Kasumi-1 (cell line): ENCODE measurements at places on chromosomes 1 and 21.

DNA sequence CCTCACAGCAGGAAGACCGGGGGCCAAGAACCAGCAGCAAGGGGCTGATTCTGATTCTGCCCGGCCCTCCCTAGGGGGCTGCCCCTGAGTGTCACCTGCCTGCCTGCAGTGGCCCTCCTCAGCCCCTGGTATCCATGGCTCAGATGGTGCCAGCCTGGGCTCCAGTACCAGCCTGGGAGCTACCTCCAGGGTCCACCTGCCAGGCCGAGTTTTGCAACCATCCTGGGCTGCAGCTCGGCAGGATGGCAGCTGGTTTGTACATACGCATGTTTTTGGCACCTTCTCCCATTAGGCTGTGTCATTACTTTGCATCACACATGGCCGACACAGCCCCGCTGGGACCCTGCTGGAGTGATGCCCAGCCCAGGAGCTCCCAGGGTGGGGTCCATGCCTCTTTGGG is 93.3 kb upstream of the WNT4 start:
- DNase-seq: no peak

DNA sequence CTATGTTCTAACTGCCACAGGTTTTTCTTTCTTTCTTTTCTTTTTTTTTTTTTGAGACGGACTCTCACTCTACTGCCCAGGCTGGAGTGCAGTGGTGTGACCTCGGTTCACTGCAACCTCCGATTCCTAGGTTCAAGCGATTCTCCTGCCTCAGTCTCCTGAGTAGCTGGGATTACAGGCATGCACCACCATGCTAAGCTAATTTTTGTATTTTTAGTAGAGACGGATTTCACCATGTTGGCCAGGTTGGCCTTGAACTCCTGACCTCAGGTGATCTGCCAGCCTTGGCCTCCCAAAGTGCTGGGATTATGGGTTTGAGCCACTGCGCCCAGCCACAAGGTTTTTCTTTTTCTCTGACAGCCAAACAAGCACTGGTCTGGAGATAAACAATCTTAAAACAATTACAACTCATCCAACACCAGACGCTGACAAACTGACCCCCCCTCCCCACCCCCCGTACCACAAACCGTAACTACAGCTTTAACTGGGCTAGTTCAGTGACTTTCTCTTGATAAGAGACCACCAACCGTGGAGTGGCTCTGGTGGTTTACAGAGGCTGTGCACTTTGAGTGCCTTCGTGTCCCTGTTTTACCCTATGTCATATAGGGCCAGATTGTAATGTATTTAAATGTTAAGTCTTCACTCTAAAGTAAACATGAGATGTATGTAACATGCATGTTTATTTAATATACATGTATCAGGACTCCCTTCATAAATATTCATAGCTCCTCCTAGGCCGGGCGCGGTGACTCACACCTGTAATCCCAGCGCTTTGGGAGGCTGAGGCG is 19.5 kb upstream of the PUM1 start:
- no peak for DNase-seq

- DNase-seq: no peak
These were observed 18.3 kb upstream of the IL6R start for GRCh38 chr1:154386643-154387352.

GRCh38 chr1:39331647-39332046 is 127.2 kb downstream of the MACF1 start:
- no peak for DNase-seq

- no peak for DNase-seq
These were observed 61.8 kb upstream of the PTGFRN start for GRCh38 chr1:116847688-116848531.

DNA sequence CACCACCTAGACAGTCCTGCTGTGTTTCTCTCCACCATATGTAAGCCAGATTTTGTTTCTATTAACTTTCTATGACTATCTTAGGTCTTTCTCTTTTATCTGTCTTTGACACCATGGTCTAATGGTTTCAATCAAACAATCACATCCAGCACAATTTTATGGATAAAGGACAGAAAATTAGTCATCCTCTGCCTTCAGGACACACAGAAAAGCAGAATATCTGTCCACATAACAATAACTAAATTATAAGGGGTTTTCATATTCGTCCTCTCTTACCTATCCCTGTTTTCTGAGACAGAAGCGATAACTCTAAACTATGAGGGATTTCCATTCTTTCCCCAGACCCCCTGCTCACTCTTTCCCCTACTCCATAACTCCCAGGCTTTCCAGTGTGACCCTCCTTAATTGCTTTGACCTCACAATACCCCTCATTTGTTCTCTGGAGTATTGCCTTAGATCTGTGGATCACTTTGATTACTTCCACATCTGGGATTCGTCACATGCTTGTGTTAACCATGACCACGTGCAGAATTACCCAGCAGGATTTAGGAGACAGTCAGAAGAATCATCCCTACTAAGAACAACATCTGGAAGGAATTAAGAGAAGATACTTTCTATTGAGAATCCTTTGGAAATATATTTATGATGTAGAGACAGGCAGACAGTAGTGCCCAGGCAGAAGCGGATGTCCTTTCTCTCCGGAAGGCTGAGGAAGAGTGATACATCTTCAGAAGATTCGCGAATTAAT is 108.2 kb upstream of the GREM2 start:
- no peak for DNase-seq

DNA sequence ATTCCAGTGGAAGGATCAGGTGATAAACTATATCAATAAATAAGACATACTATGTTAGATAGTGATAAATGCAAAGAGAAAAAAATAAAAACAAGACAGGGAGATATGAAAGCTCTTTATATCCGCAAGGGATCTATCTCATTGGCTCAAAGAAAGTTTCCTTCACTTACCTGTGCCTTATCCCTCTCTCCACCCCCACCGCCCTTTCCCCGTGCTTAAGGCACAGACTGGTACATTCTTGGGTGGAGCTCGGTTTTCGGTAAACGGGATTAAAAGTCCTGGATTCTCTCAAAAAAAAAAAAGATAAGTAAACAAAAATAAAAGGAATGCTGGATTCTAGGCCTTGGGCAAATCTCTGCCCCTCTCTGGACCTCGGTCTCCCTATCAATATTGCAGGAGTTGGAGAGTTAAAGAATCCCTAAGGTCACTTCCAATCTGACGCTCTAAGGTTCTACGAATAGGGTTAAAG is 593 bp upstream of the DNAJC16 start:
- no peak for DNase-seq

GRCh38 chr1:98068016-98068415 is 147.2 kb upstream of the DPYD start:
- DNase-seq: no peak

- DNase-seq: no peak
These were observed 102.6 kb downstream of the SELENOF start for GRCh38 chr1:86811142-86811924.

DNA sequence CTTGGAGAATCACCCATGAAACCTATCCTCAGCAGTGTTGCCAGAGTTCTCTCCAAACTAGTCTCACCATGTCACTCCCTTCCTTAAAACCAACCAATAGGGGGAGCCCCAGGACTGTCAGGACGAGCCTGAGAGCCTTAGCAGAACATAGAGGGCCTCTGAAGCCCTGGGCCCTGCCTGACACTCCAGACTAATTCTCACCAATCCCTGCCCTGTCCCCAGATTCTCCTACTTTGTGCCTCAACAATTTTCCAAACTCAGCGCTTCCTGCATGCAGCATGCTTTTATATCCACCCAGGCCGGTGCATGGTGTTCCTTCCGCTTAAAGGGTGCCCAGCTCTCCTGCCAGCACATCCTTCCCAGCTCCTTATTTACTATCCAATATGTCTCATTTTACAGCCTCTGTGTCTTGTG is 42.7 kb downstream of the HSD3B1 start:
- peak; percentile 92 for DNase-seq

GRCh38 chr1:205335692-205336091 is 14.1 kb upstream of the NUAK2 start:
- DNase-seq: peak; percentile 67

DNA sequence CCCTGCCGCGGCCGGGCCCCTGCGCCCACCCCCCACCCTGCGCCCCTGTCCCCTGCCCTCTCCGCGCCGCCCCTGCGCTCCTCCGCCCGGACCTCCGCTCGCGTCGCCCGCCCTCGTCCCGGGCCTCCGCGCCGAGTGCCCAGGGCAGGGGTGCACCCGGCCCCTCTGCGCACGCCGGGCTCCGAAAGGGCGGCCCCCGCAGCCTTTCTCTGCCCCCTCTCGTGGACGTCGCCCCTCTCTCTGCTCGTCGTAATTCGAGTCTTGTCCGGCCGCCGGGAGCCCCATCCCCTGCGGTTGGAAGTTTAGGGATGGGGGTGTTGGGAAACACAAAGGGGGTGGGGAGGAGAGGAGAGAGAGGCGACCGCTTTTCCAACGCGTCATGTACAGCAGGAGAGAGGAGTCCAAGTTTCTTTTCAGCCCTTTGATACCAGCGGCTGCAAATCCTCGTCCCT is 407 bp downstream of the GALNT2 start:
- peak; percentile 44 for DNase-seq

- peak; percentile 62 for DNase-seq
These were observed 27.3 kb upstream of the LAMC1 start for GRCh38 chr1:182995894-182996293.

DNA sequence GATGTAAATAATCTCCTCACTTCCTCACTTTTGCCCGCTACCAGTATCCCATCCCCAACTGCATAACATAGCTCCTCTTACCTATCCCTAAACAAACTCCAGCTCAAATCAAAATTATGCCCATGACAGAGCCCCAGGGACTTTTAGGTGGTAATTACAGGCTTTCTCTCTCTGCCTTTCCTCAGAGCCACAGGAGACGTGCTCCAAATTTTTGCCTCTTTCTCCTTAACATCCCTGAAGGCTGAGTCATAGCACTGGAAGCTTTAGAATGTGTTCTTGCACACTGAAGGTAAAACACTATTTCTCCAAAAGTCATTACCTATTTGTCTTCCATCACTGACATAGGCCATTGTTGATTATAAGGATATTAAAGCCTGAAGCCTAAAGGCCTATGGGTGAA is 263.5 kb upstream of the PLD5 start:
- no peak for DNase-seq

GRCh38 chr1:11880181-11880575 is 21.4 kb upstream of the NPPB start:
- no peak for DNase-seq

DNA sequence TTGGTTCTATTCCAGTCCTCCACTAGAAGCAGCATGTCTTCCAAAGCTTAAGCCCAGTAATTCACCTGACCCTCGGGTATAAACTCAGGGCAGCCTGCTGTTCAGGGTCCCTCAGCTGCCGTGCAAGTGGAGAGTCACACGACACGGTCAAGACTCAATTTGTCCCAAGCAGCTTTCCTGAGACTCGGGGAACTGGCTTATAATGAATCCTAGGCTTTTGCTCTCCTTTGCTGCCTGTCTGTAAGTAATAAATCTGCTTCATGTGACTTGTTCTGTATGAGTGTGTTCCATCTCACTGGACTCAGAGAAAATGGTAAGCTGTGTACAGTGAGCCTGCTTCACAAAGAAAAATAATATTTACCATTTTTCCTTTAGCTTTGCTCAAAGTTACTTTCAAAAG is 119.8 kb downstream of the CYYR1 start:
- DNase-seq: no peak

DNA sequence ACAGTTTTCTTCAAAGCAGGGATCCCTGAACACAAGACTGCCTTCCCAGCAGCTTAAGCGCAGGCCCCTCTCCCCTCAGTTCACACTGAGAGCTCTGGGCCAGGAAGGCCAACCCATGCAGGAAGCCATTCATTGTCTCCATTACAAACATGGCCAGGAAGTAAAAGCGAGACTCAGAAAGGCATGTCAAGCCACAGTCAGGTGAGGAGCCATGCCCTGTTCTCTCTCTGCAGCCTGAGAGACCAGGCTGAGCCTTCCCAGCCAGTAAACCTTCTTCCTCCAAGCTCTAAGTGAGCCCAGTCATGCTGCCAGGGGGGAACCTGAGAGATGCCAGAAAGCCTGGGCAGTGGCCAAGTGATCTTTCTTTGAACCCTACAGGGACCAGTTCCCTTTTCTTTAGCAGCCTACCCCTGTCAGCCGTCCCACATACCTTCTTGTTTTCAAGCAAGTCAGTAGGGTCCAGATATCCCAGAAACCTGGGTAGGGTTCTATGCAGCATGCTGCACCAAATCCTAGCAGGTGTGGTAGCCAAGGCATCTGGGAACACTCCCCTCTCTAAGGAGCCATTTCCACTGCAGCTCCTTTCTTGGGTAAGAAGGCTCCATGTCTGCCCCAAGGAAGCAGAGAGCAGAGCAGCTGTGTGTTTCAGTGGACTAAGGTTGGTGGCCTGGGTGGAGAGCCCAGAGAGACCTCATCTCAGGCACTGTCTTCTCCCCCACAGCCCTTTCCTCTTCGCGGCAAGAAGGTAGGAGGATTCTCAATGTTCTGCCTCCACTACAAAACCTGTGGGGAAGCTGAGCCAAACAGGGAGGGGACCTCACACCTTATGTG is 977 bp downstream of the TRAF3IP3 start:
- DNase-seq: peak; percentile 43

DNA sequence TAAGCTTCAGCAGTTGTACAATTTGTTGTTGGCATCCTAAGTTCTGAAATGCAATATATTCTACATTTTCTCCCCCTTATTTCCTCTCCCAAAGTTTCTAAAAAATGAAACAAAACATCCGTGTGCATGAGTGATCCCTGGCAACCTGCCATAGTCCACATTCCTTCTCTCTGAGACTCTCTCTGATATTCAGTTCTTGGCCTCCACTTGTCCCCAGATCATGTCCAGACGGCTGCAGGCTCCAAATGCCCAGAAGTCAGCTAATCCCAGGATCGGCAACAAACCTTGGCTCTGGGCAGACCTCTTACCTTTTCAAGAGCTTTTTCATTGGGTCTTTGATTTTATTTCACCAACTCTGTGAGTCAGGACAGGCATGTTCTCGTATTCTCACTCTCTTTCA is 187.8 kb downstream of the ETS2 start:
- no peak for DNase-seq

- DNase-seq: no peak
These were observed 56.6 kb downstream of the SMYD2 start for GRCh38 chr1:214337511-214337910.
